ENCODE measurements at places on chromosomes 13 and 19.

- DNase-seq = no peak
These were observed 3.5 kb upstream of the OBI1 start for GRCh38 chr13:78662467-78662866.

GRCh38 chr13:73259061-73260017 lies 200.5 kb downstream of the KLF5 start:
- no peak for DNase-seq

DNA sequence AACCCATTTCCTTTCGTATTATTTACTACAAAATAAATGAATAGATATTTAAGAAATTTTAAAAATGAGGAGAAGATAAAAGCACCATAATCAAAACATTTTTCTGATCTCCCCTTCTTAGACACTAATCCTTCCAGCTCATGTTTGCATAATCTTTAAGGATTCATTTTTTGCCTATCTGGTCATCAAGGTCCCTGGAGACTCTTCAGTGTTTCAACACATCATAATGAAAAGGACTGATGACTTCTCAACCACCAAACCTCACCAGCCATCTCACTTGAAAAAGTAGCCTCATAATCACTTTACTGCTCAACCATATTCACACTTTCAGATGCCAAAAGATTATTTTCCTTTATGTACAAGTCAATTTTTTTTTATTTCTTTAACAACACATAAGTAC lies 80.1 kb downstream of the DCLK1 start:
- DNase-seq = no peak

DNA sequence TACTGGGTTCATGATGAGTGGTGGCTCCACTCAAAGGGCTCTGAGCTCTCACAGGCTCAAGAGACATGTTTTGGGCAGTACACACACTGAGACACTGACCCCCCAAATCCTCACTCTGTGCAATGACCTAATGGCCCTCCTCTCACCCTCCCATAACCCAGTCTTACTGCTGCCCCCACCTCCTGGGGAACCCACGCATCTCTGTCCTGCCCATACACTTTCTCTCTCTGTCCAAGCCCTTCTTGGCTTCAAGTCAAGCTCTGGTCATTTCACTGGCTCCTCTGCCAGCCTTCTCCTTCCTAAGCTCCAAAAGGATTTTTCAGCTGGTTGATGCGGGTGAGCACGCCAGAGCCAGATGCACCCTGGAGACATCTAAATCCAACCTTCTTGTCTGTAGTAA lies 187.9 kb upstream of the TSHZ3 start:
- no peak for DNase-seq

DNA sequence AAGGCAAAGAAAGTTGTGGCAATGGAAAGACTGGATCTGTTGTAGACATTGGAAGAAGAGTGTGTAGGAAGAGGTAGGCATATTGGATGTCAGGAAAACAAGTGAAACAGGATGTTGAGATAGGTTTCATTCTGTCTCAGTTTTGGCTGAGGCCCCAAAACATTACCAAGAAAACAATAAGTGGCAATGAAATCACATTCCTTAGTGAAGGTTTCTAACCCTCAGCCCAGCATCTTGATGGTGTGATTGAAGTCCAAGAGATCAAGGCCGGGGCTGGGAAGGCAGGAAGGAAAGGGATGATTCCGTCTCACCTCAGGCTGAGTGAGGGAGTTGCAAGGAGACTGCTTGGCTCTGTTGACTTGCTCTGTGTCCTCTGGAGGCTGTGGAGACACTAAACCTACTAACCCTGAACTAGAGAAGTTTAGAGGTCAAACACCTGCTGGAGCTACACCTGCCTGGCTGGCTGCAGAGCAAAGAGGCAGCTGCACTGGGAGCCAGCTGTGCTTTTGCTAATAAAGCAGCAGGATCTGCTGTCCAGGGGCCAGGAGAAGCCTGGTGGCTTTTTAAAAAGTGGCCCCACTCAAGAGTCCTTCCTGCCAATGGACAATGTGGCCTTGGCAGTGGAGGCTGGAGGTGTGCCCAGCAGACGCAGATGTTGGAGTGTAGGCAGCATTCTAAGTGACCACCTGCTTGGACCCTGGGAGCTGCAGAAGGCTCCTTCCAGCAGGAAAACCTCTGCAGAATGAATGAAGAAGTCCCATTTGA lies 53.6 kb downstream of the DGKH start:
- DNase-seq = no peak

DNA sequence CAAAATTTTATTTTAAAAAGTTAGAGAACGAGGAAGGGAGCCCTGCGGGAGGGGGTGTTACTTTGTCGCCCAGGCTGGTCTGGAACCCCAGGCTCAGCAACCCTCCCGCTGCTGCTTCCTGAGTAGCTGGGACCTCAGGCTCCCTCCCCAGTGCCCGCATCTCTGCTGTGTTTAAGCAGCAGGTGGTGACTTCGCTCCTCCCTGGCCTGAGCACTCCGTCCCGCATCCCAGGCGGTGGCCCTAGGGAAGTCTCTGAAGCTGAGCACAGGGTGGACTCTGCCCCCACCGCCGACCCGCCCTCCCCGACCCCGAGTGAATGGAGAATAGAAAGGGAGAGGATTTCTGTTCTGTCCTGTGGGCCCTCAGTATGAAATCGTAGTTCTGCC lies 30.5 kb downstream of the ZNF701 start:
- DNase-seq = peak; percentile 76

DNA sequence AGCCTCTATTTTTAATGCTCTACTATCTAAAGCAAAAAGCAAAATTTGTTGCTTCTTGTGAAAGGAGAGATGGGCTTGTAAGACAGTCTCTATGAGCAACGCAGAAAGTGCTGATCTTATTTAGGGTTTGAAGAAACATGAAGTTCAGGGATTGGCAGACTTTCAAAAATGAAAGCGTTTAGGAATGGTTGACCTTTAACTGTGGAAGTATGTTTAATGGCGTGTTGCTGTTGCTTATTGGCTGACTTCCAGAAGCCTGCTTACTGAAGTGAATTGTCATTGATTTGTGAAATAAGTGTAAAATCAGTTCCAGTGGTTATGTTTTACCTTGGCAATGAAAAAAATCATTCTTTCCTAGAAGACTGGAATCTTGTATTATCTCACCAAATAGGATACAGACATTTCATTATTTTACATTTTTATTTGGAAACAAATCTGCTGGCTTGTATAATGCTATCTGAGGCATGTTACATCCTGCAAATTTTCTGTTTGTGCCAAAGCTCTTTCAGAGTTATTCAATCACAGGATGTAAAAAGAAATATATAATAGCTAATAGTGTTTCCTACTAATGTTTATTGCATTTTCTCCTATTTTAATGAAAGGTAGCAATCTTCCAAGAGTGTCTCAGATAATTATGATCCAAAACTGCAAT lies 221.3 kb upstream of the SLITRK6 start:
- DNase-seq = no peak

- peak; percentile 69 for DNase-seq
These were observed 657 bp downstream of the PLIN3 start for GRCh38 chr19:4866595-4867424.

DNA sequence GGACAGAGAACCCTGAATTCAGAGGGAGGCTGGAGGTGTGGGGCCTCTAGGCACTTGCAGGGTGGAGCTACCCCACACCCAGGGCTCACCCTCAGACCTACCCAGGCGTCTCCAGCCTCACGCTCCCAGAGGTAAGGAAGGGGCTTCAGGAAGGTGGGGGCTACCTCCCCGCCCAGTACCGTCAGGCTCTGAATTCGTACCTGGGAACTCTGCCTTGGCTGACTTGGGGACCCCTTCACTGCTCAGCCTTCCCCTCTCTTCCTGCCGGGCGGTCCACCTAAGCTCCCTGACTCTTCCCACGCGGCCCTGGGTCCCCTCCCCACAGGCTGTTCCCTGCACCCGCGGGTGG lies 28.5 kb upstream of the PARP4 start:
- no peak for DNase-seq

Measured in colonic mucosa (tissue), 4 donors.